ENCODE measurements at places on chromosomes 3 and 15.
A peak's percentile ranks its signal among the peaks of the same experiment; 100 is the strongest.

DNA sequence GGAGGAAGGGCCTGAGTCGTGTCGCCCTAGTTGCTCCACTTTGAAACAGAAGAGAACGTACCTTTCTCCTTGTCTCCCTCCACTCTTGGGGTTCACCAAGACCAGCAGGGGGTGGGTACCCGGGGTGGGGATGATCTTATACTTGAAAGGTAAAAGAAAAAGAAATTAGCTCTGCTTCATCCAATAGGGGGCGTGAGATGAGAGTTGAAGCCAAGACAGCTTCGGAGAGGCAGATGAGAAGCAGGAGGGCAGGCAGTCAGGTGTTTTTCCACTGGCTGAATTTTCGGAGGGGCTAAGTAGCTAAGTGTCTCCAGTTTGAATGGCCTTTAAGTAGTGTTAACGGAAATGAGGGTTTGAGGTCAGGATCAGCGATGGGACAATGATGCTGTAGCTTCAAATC, 100.4 kb downstream of the DGKG start:
- no peak for DNase-seq

GRCh38 chr15:72319360-72319984, 485 bp downstream of the CELF6 start:
- DNase-seq, result peak; percentile 49

DNA sequence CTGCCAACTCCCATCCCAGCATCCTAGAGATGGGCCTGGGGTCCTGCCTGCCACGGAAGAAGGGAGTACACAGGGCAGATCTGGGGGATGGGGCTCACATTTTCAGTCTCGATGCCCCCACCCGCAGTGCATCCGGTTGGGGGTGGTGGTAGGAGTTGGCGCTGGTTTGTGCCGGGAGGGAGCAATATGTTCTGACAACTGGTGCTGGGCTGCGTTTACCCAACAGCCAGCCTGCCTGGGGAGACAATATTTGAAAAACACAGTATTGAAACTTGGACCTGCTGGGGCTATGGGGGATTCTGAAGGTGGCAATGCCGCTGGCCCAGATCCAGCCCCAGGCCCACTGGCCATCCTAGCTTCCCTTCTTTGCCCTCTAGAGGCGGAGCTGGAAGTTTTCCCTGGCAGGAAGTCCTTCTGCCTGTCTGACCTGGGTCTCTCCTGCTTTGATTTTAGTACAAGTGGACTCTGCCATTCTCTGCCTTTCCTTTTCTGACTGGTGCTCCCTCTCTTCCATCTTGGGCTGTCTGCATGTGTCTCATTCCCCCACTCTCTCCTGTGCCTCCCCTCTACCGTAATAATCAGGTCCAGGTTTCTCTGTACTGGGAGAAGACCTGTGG, 3.5 kb downstream of the SEMA3F start:
- no peak for DNase-seq

DNA sequence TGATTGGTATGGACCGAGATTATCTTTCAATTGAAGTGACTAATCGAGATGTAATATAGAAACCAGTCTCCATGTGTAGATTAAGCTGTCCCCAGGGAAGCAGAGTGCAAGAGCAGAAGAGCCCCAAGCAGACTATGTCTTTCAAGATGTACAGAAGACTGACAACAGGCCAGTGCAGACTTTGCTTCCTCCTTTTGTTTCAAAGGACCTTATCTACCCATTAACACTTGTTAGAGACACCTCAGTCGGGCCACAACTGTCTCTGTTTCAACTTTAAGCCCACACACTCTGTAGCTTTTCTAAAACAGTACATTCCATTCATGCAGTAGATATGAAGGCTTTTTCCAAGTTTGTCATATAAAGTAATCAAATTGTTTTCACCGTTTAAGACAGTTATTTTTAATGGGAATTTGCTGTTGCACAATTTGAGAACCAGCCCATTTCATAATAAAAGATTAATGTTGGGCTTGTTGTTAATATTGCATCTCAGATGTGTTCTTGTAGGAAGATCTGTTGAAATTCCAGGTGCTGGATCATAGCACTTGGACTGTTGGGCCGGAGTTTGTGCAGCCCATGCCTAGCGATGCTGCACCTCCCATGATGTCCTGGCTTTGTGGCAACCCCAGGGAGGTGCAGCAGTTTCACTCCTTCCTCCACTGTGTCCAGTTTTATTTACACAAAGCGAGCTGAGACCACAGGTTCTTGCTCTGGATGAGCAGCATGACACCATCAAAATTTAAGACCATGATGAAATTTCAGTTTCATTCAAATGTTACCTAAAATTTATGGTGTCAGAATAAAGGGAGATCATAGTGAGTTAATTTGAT, 12.4 kb downstream of the GORASP1 start:
- no peak for DNase-seq

- DNase-seq, result no peak
These were observed 273.6 kb upstream of the PROK2 start for GRCh38 chr3:72058493-72059081.

- DNase-seq, result no peak
These were observed 539.3 kb downstream of the SQOR start for GRCh38 chr15:46174122-46174521.

GRCh38 chr15:67822537-67823313, 2.6 kb upstream of the SKOR1 start:
- no peak for DNase-seq

GRCh38 chr3:137013951-137014688, 56.3 kb downstream of the IL20RB start:
- DNase-seq, result peak; percentile 88

GRCh38 chr15:101169495-101170071, 82.3 kb downstream of the CHSY1 start:
- DNase-seq, result no peak

GRCh38 chr15:54131410-54131809, 153.2 kb downstream of the UNC13C start:
- DNase-seq, result no peak

DNA sequence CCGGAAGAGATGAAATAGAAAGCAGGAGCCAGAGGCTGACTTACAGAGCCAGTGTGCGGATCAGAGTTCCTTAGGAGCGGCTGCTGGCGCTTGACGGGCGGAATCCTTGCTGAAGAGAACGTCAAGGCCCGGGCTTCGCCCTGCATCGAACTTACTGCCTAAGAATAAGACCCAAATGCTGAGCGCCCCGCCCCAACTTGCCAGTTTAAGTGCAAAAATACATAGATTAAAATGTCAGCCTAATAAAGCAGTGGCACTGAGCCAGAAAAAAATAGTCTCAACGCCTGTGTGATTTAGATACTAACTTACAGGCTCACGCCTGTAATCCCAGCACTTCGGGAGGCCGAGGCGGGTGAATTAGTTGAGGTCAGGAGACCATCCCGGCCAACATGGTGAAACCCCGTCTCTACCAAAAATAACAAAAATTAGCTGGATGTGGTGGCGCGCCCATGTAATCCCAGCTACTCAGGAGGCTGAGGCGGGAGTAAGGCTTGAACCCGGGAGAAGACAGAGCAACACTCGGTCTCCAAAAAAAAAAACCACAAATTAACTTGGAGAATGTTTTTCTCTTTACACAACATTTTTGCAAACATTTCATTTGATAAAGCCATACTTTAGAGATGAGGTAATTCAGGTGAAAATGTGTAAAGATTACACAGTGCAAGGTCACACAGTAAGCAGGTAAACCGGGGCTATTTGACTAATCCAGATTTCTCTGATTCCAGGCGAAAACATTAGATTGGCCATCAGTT, 1.2 kb upstream of the UBP1 start:
- DNase-seq, result no peak

DNA sequence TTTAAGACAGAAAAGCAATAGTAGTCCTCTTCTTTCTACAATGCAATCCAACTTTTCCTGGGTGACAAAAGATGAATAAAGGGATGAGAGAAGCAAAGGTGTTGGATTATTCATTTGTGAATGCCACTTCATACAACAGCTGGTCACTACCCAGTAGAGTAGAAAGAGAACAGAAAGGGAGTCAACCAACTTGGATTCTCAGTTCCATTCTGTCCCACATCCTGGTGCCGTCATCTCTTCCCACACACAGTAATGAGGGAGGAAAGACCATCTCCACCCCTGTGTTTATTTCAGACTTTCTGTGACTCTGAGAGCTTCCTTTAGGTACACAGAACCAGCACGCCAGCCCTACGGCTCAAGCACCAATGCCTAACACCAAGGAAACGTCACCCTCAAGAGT, 71.0 kb downstream of the FOXP1 start:
- no peak for DNase-seq

GRCh38 chr3:159907828-159908227, 80.8 kb upstream of the IL12A start:
- DNase-seq, result no peak

DNA sequence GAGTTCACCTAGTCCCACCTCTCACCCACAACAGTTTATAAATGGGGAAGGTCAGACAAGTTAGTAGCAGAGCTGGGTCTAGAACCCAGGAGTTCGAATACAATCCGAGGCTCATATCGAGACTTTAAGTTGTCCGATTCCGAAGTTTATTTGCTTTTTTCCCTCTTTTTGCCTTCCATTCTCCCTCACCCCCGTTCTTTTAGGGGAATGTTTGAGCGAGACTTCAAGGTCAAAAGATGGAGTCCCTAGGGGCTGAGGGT, 7.3 kb downstream of the BCL6 start:
- DNase-seq, result no peak
